ENCODE measurements at places on chromosomes 2 and 18.

DNA sequence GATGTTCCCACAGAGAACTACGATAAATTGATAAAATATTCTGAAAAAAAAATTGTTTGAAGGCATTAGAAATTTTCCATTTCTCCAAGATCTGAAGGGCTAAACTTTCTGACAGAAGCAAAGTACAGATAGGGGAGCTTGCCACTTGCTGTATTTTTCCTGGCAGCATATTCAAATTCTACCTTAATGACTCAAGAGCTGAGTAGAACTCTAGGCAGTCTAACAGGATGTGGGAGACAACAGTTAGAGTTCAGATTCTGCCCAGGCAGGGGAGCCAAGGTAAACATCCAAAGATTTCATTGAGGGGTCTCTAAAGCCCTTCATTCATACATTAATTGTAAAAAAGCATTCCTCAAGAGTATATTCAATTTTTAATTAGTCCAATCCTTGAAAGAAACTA, 46.0 kb upstream of the RIT2 start:
- no peak for DNase-seq
- no peaks in the 10 kb centered on the region for H3K27me3 ChIP-seq
- H3K36me3 ChIP-seq: no peaks in the 10 kb centered on the region
- no peaks in the 10 kb centered on the region for H3K4me1 ChIP-seq
- no peak overlapping the region for H3K27ac ChIP-seq

DNA sequence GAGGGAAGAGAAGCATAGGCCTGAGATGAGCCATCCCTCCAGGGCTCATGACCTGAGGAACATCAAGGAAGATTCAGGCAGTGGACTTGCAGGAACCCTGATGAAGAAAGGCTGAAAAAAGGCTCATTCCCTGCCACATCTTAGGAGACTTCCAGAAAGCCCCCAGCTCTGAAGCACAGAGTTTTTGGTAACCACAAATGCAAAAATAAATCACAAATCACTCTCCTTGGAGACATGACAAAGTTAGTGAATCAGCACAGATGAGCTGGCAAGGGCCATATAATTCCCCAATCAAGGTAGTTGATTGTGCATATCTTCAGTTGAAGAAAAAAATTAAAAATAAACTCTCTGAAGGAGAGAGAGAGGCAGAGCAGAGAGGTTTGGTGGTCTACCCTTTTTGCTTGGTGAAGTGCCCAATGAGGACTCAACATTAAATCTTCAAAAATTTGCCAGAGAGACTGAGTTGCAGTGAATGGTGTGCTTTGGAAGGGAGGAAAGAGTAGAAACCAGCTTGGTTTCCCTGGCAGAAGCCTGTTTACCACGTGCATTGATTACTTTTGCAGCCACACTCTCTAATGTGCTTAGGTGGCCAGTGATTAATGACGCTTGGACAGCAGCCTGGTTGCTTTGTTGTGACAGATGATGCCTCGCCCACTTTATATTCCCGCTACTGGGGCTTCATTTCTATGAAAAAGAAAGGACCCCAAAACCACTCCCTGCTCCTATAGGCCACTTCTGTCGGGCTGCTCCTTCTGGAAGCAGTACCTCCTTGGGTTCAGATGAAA, 257.4 kb upstream of the SLC14A2 start:
- no peak overlapping the region for H3K27ac ChIP-seq
- no peak overlapping the region for H3K4me3 ChIP-seq
- no peaks in the 10 kb centered on the region for H3K4me1 ChIP-seq
- no peak for DNase-seq

GRCh38 chr2:68771211-68771751, 36.7 kb downstream of the ARHGAP25 start:
- DNase-seq: no peak
- no peaks in the 10 kb centered on the region for H3K36me3 ChIP-seq
- peak overlapping the region; percentile 99 for H3K27ac ChIP-seq
- H3K27me3 ChIP-seq: no peaks in the 10 kb centered on the region
- peaks cover 98% of the 10 kb centered on the region for H3K4me1 ChIP-seq

GRCh38 chr18:69186162-69186561, 214.5 kb upstream of the DOK6 start:
- H3K4me3 ChIP-seq: no peak overlapping the region
- H3K36me3 ChIP-seq: no peaks in the 10 kb centered on the region
- no peak for DNase-seq
- no peaks in the 10 kb centered on the region for H3K4me1 ChIP-seq

DNA sequence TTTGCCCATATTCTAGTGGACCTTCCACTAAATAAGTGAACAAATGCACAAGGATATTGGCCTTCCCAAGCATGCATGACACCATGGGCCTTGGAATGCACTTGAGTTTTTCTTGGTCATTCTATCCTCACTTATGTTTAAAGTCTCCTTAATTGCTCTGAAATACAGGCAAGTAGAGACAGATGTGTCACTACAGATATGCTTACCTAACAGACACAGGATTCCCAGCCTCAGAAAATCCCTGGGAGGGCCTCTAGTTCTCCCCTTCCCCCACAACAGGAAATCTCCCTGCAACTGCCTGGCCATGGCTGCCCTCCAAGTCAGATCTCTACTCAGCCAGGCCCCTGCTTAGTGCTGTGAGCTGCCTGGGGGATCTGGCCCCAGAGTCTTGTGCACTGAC, 445.2 kb downstream of the IRS1 start:
- no peak overlapping the region for H3K27ac ChIP-seq
- H3K4me1 ChIP-seq: no peaks in the 10 kb centered on the region
- peaks cover 16% of the 10 kb centered on the region for H3K27me3 ChIP-seq
- no peak for DNase-seq
- H3K36me3 ChIP-seq: no peaks in the 10 kb centered on the region
